ENCODE measurements at places on chromosomes 12 and 14.

DNA sequence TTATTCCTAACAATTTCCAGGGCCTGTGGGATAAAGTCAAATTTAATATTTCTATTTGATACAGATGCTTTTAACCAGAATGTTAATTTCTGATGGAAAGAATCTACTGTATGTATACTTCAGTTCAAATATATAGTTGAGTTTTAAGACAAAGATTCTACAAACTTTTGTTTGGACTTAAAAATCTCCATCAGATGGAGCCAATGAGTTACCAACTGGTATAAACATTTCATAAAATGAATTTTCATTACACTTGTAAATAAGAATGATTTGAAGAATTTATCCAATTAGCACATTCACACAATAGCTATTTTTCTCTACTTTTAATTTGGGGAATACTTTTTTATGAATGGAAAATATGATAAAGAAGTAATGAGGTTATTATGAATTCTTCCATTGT, 425.2 kb upstream of the MIS18BP1 start:
- DNase-seq = no peak

DNA sequence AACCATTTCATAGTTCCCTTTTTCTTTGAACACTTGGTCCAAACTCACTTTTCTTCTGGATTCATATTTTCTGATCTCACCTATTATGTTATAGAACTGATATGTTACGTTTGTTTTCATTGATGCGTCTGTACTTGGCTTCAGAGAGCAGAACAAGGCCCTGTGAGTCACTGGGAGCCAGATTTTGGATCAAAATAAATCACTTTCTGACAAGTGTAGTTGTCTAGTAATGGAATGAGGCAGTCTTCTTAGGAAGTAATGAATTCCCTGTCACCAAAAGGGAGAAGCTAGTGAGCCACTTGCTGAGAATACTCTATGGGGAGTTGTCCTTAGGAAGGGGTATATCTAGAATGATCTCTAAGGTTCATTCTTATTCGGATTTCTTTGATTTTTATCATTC, 10.2 kb downstream of the BICD1 start:
- no peak for DNase-seq

- DNase-seq = peak; percentile 99
Measured at GRCh38 chr12:29380536-29381523, at the start of gene ERGIC2. Gene ERGIC2 (minus strand): TSS chr12:29381172. CDS start chr12:29371633, 9,539 bp downstream.

GRCh38 chr12:2113119-2113912, 60.5 kb downstream of the CACNA1C start:
- no peak for DNase-seq

DNA sequence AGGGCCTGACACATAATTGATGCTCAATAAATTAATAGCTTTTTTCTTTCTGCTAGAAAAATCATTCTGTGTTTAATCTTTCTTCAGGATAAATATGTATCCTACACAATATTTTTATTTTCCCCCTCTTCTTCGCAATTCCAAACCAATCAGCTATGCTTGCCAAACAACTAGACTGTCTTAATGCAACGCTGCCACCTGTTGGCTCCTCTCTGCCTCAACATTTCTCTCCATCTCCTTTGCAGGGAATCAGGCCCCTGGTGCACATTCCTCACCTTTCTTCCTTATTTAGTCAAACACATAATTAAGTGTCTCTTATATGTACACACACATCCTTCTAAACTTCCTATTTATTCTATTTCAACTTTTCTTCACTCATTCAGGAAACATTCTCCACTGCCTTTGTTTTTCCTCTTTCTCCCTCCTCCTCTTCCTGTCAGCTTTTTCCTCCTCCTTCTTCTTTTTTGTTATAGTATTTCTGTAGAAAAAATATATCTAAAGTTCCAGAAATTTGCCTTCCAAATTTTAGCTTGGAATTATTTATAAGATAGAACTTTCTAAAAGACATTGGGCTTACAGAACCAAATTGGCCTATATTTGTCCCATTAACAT, 406.0 kb downstream of the PRKD1 start:
- no peak for DNase-seq

DNA sequence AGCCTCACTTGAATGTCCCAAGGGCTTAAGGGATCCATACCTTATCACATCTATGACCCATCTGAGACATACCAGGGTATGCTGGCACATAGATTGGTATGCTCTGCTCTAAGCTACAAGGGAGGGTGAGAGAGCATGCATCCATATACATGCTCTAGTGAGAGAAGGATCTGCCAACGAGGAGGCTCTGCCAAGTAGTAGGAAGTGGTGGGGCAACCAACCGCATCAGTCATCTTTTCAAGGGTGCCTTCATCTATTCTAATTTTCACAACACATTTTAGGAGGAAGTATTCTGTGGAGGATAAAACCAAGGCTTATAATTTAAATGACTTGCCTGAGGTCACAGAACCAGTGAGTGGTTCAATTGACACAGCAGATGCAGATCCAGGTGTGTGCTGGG, 6.6 kb upstream of the PPM1A start:
- DNase-seq = no peak

- DNase-seq = peak; percentile 16
Measured at GRCh38 chr14:95918466-95918865, 41.8 kb downstream of the TUNAR start.

GRCh38 chr12:131076791-131077747, 123.4 kb downstream of the ADGRD1 start:
- DNase-seq = no peak

- no peak for DNase-seq
Measured at GRCh38 chr14:99286761-99287160, 14.8 kb upstream of the BCL11B start.

- DNase-seq = no peak
Measured at GRCh38 chr12:67419810-67420209, 150.7 kb downstream of the CAND1 start.

DNA sequence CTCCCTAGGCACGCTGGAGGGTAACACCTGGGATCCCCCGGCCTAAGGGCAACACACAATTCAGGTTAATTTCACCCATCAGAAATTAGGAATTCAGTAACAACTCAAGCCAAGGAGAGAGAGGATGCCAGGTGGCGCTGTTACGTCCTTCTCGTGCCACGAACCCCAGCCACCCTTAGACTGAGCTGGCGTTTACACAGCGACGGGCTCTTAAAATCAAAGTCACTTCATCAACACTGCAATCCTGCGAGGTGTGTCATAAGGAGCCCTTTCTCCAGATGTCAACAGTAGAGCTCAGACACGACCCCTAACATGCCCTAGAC, 110.6 kb upstream of the TMEM132D start:
- peak; percentile 17 for DNase-seq

GRCh38 chr12:53589423-53589822, 36.8 kb downstream of the ATF7 start:
- no peak for DNase-seq

- no peak for DNase-seq
Measured at GRCh38 chr14:92963301-92964123, 40.6 kb downstream of the CHGA start.

DNA sequence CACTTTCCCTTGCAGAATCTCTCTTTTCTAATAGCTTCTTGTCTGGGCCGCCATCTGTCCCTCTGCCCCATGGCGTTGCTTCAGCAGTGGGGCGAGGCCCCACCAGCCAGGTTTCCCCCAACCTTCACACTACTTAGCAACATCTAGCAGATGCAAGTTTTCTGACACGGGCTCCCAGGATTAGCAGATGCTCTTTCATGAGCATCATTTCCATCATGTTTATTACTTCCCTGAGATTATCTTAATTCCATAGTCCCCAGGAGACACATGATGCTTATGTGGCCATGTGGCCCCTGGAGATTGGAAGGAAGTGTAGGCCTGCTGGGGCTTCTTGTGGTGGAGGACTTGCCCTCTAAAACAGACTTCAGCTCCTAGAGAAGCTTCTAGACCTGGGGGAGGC, 102.0 kb upstream of the MYL2 start:
- DNase-seq = no peak
